ENCODE measurements at places on chromosomes 7 and 10.

- no peak for DNase-seq
These were observed 1.5 kb downstream of the FHIP2A start for GRCh38 chr10:114823077-114823463.

DNA sequence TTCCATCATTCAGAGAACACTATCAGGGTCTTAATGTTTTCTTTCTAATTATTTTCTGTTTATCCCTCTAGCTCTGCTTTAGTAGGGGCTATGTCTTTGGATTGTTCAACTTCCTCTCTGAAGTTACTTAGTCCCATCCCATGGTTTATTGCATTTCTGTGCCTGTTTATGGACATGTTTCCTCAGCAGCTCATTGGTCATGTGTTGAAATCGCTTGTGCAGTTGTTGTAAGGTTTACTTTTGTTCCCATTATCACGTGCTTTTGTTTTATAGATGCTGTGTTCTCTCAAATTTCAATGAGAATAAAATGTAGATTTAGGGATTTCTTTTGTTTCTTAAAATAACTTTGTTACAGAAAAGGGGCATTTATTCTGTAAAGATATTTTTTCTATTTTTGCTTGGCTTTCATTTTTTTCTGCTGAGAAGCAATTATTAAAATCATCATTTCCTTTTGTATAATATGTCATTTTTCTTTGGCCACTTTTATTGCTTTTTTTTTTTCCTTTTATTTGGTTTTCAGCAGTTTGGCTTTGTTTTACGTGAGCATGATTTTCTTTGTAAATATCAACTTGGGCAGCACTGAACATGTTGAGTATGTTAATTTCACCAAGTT is 110.9 kb downstream of the CCDC7 start:
- DNase-seq: no peak

DNA sequence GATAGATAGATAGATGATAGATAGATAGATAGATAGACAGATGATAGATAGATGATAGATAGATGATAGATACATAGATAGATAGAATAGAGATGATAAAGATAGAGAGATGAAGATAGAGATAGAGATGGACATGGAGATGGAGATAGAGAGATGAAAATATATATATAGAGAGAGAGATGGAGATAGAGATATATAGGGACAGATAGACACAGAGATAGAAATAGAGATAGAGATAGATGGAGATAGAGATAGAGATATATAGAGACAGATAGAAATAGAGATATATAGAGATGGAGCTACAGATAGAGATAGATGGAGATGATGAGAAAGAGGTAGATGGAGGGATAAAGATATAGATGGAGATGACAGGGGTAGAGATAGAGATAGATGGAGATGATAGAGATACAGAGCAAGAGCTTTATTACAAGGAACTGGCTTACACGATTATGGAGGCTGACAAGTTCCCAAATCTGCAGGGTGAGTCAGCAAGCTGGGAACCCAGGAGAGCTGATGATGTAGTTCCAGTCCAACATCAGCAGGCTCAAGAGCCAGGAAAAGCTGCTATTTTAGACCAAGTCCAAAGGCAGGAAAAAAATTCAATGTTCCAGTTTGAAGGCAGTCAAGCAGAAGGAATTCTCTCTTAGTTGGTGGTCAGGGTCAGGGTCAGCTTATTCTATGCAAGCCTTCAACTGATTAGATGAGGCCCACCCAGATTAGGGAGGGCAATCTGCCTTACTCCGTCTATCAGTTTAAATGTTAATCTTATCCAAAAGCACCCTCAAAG is 37.1 kb downstream of the CAV1 start:
- no peak for DNase-seq

GRCh38 chr10:6532321-6532720 is 47.8 kb downstream of the PRKCQ start:
- no peak for DNase-seq

GRCh38 chr10:5991708-5992107 is 14.4 kb upstream of the IL15RA start:
- DNase-seq: no peak

- no peak for DNase-seq
These were observed 115.2 kb upstream of the PITRM1 start for GRCh38 chr10:3287572-3288445.

- no peak for DNase-seq
These were observed 58.7 kb downstream of the INPP5F start for GRCh38 chr10:119784340-119785067.

- DNase-seq: no peak
These were observed 81.0 kb downstream of the SORCS1 start for GRCh38 chr10:107083388-107084009.
